Brain pericyte (primary cell): ENCODE measurements at places on chromosomes 1 and 21.

DNA sequence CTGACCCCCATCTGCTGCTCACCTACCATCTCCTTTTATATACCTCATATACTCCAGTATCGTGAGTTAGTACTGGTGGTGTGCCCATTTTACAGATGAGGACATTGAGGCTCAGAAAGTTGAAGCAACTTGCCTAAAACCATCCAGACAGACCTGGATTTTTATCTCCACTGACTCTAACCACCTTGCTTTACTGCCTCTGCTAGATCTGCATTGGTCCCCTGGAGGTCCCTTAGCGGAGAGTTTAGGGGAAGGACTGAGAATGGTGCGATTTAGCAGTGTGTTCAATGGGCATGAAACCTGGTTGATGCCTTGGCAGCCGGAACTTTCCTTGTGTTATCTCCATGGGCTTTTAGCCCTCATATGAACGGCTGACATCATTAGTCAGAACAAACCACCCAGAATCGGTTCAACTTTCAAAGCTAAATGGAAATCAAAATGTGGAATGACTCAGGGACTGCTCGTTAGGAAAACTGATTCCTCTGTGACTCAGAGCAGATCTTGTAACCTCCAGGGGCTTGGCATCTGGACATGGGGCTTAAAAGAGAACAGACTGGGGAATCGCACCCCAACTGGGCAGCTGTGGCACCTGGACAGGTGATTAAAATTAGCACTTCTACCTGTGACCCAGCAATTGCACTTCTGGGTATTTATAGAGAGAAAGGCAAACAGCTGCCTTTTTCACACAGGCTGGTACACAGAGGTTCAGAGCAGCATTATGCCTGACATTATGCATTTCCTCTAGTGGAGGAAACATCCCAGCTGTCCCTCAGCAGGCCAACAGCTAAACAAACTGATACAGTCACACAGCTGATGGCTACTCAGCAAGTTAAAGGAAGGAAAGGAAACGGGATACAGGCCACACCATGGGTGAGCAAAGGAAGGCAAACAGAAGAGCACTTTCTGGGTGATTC is 25.3 kb downstream of the TMEM51 start:
- peak; percentile 82 for DNase-seq

DNA sequence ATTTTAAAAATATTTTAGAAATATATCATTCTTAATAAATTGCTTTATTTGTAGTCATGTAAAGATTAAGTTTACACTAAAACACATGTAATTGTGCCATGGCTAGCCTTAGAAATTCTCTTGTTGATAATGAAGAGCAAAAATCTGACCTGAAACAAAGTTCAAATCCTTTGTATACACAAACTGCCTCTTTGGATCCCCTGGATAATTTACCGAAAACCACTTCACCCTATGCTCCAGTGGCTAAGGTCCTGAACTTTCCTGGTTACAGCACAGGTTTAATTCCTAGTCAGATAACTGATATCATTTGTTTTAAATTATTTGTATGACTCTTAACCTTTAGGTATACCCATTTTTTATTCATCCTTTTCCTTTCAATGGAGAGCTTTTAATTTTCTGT is 1093.2 kb upstream of the ADGRL4 start:
- no peak for DNase-seq

DNA sequence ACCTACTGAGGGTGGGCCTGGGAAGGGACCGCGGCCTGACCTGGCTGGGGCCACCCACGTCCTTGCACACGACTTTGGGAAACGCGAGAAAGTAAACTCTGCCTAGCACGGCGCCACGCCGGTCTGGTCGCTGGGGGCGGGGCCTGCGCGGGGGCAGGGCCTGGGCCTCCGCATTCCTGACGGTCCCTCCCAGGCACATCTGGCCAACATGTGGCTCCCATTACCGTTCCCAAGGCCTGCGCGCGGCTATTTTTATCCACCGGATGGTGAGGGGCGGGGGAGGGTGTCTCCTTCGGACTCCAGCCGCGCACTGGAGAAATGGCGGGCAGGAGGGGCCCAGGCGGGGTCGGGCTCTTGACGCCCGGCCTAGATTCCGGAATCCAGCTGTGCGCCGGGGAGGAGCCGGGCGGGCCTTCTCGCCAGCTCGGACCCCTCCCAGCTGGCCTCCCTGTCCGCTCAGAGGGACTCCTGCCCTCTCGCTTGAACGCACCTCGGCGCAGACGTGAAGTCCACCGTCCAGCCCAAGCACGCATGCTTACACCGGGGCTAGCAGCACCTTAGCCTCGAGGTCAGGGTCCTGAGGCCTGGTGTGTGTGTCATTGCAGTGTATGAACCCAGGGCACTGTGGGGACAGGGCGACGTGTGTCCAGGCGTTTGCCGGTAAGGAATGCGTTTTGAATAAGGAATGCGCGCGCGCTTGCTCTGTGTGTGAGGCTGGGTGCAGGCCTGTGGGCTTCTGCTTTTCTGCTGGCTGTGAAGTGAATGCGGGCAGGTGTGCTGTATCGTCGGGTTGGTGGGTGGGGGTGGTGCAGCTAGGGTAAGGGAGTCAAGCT is 2.1 kb downstream of the EVA1B start:
- peak; percentile 88 for DNase-seq

GRCh38 chr1:172719694-172720138 is 60.8 kb downstream of the FASLG start:
- DNase-seq, result no peak

GRCh38 chr1:241747992-241748391 is 95.9 kb downstream of the WDR64 start:
- no peak for DNase-seq

- DNase-seq, result no peak
Measured at GRCh38 chr1:36320291-36320761, 3.1 kb downstream of the EVA1B start.
